ENCODE measurements at places on chromosomes 5 and 9.

- DNase-seq, result no peak
These were observed 793.7 kb upstream of the RGMB start for GRCh38 chr5:97979740-97980139.

DNA sequence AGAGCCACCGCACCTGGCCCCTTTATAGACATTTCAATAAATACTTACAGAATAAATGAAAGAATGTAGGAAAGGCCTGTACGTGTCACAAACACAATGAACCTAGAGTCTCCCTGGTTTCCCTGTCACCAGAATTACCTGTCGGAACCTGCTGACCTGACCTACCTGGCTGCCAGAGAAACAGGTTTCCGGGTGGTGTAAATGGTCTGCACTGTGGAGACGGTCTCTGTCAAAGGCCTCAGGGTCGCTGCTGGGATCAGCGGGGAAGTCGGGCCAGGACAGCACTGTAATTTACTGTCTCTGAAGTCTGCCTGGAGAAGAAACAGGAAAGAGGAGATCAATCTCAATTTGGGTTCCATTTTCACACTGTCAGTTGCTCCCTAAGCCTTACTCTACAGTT, 9.3 kb upstream of the FRRS1L start:
- no peak for DNase-seq

DNA sequence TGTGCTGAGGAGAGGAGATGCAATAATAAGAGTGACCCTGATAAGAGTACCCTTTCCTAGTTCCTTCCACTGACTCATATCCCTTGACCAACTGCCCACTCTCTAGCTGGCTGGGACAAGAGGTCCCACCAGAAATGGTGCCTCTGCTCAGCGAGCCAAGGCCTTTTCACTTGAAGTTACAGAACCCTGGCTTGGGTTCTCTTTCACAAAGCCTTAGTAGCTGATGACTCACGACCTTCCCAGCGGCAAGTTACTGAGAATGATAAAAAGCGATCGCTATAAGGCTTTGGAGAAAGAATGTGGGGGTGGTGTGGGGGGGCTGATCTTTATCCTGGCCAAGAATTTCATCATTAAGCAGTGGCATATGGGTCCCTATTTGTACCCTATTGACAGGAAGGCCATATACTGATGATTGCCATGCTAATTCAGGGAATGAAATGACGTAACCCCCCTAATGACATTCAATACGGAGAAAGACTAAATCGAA, 90.3 kb downstream of the FBXO38 start:
- DNase-seq, result peak; percentile 86

- peak; percentile 9 for DNase-seq
These were observed 32.2 kb upstream of the LECT2 start for GRCh38 chr5:135986891-135987401.

DNA sequence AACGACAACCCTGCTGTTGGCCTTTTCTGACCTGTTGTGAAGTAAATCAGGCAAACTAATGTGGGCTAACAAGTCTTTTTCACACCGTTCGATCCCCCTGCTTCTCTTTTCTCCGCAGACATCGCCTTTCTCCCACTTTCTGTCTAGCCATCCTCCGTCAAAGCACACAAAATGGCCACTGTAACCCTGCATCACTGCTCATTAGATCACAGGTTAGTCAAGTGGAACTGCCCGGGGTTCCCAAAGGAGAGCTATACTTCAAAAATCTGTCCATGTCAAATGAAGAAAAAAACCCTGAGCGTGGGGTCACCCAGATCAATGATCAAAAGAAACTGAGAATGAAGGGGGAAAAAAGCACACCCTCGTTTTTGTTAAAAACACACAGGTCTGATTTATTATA, 212.1 kb downstream of the ARL15 start:
- DNase-seq, result no peak

DNA sequence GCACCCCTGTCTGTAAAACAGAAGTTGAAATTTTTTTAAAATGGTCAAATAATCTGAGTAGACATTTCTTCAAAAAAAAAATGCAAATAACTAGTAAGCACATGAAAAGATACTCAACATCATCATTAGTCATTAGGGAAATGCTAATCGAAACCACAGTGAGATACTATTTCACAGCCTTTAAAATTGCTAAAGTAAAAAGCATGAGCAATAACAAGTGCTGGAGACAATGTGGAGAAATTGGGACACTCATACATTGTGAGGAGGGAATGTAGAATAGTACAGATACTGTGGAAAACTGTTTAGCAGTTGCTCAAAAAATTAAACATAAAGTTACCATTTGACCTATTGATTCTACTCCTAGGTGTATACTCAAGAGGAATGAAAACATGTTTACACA, 58.4 kb upstream of the RUSC2 start:
- no peak for DNase-seq

GRCh38 chr9:14661421-14662059, 31.7 kb downstream of the ZDHHC21 start:
- no peak for DNase-seq

- no peak for DNase-seq
These were observed 211.5 kb upstream of the TARS1 start for GRCh38 chr5:33229216-33229615.

DNA sequence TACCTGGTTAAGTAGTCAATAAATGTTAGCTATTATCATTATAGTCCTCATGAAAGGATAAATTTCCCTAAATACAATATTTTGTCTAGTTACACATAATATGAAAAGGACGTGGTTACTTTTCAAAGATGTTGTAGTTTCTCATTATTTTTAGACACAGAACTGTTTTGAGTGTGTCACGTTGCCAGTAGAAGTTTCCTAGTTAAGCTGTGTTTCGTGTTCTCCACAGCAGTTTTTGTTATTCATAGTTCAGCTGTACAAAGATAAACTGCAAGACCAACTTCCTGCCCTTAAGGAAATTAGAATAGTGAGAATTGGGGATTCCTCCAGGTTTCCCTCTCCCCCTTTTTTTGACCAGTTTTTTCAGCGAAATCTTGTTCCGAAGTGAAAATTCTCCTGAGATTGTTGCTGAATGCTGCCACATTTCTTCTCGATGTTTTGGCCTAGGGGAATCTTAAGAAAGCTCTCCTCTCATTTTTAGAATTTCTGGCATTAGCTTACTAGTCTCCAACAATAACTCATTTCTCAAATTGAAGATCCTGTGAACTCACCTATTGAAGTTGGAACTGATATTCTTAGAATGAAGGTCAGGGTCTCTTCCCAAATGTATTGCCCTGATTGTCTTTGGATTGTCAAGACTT, 176.1 kb downstream of the PAM start:
- DNase-seq, result no peak
